ENCODE measurements at places on chromosomes 4 and X.

- DNase-seq: no peak
These were observed 766.6 kb downstream of the FAT4 start for GRCh38 chr4:126081336-126081735.

DNA sequence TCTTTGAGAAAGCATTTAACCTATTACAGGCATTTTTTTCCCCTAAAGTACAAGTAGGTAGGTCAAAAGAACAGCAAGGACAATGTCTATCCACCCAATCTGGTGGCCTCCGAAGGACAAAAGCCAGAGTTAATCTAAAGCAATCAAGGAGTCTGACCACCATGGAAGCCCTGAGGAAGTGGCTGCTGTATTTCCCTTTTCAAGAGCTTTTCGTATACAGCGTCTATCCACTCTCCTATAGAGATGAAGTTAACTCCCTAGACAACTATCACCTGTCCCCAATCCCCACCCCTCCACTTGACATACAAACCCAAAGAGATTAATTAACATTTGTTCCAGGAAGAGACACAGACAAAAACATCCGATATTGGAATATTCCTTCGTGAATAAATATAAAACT, 85.5 kb downstream of the SNCA start:
- DNase-seq: no peak

DNA sequence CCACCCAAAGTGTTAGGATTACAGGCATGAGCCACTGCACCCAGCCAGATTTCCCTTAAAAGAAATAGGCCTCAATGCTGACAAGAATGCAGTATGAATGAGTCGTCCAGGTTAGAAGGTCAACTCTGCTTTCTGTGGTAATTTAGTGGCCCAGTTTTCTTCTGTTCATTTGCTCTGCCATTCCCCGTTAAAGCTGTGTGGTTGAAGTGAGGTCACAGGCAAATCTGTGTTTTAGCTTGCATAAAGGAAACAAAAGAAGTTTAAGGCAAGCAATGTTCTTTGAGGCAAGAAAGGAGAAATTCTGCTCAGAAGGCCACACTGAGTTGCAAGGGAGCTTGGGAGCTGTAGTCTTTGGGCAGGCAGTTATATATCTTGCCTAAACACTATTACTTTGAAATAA, 176.8 kb downstream of the LARP7 start:
- DNase-seq: no peak

DNA sequence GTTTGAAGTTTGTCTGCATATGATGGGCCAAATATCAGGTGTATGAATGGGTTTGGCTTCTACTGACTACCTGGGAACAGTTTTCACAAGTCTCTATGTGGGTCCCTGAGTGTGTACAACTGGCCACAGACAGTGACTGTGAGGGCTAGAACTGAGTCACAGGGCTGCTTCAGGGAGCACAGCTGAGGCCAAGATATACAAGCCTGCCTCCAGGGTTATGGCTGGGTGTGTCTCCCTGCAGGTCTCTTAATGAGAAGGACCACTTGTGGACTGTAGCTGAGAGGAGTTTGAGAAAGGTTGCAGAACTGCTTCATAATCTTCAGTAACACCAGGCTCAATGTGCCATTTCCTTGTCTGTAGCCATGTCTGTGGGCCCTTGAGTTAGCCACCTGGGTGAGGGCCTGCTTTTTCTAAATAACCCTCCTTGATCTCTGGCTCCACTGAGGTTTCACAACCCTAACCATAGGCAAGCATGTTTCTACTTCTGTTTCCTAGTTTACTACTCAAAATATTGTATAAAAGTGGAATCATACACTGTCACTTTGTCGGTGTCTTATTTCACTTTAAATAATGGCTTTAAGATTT, 81.3 kb downstream of the ZNF732 start:
- DNase-seq: no peak

- DNase-seq: peak; percentile 68
These were observed 811 bp downstream of the ANKRD50 start for GRCh38 chr4:124711471-124712371.

DNA sequence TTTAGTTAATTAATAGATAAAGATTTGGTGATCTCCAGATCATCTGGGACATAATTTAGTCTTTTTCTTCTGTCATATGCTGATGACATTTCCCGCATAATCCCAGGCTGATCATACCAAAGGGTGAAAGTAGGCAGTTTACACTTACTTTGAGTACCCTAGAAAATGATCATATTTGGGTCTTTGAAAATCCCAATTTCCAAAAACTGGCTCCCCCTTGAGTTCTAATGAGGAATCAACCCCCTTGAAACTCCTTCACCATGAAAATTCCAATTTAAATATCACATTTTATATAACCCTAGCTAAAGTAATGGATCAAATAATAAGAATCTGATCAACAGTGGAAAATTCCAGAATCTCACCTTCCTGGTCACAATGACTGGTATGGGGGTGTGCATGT, 223.4 kb downstream of the NAF1 start:
- no peak for DNase-seq

DNA sequence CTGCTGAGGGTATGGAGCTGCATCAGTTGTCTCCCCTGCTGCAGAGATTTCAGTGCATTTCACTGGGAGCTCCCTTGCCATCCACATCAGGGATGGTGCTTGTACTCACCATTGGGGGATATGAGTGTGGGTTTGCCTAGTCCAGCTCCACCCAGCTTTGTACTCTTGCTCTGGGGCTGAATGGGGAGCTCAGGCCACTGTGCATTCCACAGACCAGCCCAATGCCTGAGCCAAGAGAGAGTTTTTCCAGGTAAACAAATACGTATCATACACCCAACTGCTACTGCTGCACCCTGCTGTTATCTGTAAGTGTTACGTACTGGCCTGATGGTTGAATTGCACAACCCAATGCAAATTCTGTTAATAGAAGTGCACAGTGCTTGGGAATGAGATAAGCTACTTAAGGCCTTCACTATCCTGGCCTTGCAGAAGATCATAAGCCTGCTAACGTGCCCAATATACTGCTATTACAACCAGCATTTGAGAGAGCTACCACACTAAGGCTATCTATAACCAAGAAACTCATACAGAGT, 205.0 kb upstream of the DMD start:
- DNase-seq: no peak

- DNase-seq: no peak
These were observed 52.1 kb upstream of the CDKN2AIP start for GRCh38 chr4:183392377-183392776.

All from NCI-H1092 treated with DMSO at 0.1 percent for 48 hours (cell line).